ENCODE measurements at places on chromosomes 5 and 9. TPM values are rescaled to one million over a fixed set of nuclear protein-coding genes. Genes with fewer than 3 reads are reported as not detected.

The AGXT2 gene
- polyA plus RNA-seq = not detected

The TTC1 gene
- 32.9 TPM for polyA plus RNA-seq

The NTNG2 gene
- 0.18 TPM for polyA plus RNA-seq

The DDX4 gene
- not detected for polyA plus RNA-seq

The PIK3R1 gene
- 8.2 TPM for polyA plus RNA-seq

The SPINK6 gene
- 0.06 TPM for polyA plus RNA-seq

The ZBED3 gene
- 1.0 TPM for polyA plus RNA-seq

The PPP1R26 gene
- 4.7 TPM for polyA plus RNA-seq

The HAVCR2 gene
- polyA plus RNA-seq = 0.91 TPM

The FGF1 gene
- 0.57 TPM for polyA plus RNA-seq

The IFNK gene
- polyA plus RNA-seq = not detected

The FOXD4L3 gene
- polyA plus RNA-seq = 0.10 TPM

The RASEF gene
- 4.3 TPM for polyA plus RNA-seq

The SLIT3 gene
- polyA plus RNA-seq = 2.0 TPM

The TAF11L5 gene
- polyA plus RNA-seq = not detected

The AHRR gene
- 1.2 TPM for polyA plus RNA-seq

The NSMF gene
- polyA plus RNA-seq = 26.1 TPM

The MLANA gene
- polyA plus RNA-seq = not detected

The UAP1L1 gene
- 3.8 TPM for polyA plus RNA-seq

The FAM78A gene
- 0.86 TPM for polyA plus RNA-seq

The SPINK5 gene
- 772 TPM for polyA plus RNA-seq

The LCN1 gene
- not detected for polyA plus RNA-seq
